ENCODE measurements at places on chromosomes 7 and 10.

GRCh38 chr10:108521827-108522492, 1357.5 kb upstream of the SORCS1 start:
- no peak for DNase-seq

- DNase-seq: no peak
Observed at GRCh38 chr7:97187067-97187466, 69.6 kb downstream of the SDHAF3 start.

- no peak for DNase-seq
Observed at GRCh38 chr7:140375892-140376730, 22.2 kb downstream of the SLC37A3 start.

DNA sequence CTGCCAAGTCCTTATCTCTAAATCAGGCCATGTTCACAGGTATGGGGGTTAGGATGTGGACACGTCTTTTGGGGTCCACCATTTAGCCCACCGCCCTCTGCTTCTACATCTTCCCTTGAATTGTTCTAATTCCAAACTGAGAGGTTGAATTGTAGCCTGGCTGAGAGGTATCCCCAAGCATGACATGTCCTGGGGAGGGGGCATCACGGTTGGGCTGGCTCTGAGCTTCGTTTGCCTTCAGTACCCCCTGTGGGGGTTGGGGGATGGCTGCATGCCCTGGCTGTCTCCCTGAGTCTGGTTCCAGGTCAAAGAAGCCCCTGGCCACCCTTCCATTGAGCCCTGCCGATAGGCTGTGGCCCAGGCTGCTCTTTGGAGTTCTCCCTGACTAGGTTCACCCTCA, 204.6 kb downstream of the GLRX3 start:
- no peak for DNase-seq

- no peak for DNase-seq
Observed at GRCh38 chr7:34066411-34066810, 161.1 kb downstream of the BMPER start.

GRCh38 chr7:157219154-157219553, 80.4 kb downstream of the UBE3C start:
- no peak for DNase-seq

DNA sequence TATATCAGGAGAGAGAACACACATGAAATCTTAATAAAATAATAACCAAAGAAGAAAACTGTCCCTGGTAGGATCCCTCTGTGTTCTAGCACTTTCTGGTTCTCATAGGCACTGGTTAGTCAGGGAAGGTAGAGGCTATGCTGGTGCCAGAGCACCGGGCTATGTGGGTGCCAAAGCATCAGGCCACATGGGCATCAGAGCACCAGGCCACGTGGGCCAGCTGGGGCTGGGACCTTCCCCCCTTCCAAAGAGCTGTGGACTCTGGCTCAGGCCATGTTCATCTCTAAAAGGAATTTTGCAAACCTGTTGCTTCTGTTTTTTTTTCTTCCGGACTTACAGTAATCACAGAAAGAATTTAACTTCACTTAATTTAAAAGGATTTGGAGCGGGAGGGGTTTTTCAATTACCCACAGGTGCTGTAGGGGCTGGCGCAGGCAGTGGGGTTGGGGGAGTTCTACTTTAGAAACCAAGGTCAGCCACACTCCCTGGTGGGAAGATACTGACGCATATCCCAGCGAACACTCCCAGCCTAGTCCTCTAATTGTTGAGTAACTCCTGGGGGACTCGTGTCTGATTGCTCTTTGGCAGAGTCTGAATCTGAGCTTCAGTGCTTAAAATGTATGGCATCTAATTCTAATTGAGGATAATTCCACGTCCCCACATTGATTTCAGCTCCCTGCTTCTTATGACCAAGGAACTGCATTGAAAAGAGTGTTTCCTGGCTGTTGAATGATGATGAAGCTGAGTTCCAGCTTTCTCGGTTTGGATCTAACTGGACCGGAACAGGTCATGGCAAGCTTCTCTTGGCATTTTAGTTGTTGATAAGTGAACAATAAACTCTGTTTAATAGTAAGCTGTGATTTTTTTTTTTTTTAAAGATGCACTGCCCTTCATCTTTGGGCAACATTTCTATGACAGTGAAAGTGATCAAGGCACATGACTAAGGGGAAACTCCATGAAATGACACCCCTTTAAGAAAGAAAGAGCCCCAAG, 110.7 kb upstream of the FZD8 start:
- no peak for DNase-seq

GRCh38 chr10:32367793-32368453, 21.0 kb upstream of the EPC1 start:
- DNase-seq: peak; percentile 80

DNA sequence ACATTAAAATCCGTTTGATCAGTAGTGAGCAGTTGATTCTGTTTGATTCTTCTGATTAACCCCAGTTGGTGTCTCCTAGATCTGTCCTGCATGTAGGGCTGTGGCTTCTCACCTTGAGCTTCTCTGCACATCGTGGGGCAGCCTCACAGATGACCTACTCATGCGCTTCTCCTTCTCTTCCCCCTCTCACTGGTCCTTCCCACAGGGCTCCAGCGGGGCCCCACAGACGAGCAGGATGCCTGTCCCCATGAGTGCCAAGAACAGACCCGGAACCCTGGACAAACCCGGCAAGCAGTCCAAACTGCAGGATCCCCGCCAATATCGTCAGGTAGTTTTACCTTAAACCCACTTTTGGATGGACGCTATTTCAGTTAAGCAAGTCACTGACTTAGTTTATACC, 178.9 kb downstream of the ARHGAP21 start:
- DNase-seq: no peak

GRCh38 chr7:71424166-71425035, 292.5 kb downstream of the GALNT17 start:
- no peak for DNase-seq

- DNase-seq: no peak
Observed at GRCh38 chr7:49630513-49630912, 142.9 kb upstream of the VWC2 start.

GRCh38 chr10:103641326-103641725, 147.8 kb downstream of the NEURL1 start:
- DNase-seq: no peak

- no peak for DNase-seq
Observed at GRCh38 chr7:26515314-26515842, 223.7 kb downstream of the SNX10 start.

GRCh38 chr10:31581741-31582323, 262.8 kb downstream of the ZEB1 start:
- DNase-seq: no peak

- DNase-seq: no peak
Observed at GRCh38 chr10:29102233-29102632, 186.6 kb upstream of the LYZL1 start.

GRCh38 chr10:116690356-116691322, 51.7 kb downstream of the HSPA12A start:
- DNase-seq: no peak

DNA sequence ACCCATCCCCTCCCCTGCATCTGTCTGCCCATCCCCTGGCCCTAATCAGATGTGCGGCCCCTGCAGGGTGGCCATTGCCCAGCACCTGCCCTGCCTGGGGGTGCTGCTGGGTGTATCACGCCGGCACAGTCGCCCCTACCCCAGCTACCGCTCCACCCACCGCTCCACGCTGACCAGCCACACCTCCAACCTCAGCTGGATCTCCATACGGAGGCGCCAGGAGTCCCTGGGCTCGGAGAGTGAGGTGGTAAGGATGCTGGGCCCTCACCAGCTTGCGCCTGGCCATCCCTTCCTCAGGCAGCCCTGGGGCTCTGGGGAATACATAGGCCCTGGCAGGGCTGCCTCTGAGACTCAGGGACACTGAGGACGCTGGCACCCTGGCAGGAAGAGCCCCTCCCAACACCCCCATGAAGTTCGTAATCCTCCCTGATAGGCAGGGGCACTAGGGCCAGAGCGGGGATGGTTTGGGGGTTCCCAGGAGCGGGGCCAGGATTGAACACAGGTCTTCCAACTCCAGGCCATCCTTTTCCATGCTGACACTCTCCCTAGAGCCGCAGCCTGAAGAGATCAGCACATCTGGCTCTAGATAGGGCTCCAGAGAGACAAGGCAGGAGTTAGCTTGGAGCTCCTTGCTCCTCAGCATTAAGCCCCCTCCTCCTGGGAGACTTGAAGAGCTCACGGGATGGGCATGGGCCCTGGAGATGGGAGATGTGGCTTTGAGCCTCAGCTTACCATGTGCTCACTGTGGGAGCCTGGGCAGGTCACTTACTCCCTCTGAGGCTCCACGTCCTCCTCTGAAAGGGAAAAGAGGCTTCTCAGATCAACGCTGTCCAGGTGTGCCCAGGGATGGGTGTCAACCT, 5.9 kb upstream of the LDB3 start:
- DNase-seq: peak; percentile 72

DNA sequence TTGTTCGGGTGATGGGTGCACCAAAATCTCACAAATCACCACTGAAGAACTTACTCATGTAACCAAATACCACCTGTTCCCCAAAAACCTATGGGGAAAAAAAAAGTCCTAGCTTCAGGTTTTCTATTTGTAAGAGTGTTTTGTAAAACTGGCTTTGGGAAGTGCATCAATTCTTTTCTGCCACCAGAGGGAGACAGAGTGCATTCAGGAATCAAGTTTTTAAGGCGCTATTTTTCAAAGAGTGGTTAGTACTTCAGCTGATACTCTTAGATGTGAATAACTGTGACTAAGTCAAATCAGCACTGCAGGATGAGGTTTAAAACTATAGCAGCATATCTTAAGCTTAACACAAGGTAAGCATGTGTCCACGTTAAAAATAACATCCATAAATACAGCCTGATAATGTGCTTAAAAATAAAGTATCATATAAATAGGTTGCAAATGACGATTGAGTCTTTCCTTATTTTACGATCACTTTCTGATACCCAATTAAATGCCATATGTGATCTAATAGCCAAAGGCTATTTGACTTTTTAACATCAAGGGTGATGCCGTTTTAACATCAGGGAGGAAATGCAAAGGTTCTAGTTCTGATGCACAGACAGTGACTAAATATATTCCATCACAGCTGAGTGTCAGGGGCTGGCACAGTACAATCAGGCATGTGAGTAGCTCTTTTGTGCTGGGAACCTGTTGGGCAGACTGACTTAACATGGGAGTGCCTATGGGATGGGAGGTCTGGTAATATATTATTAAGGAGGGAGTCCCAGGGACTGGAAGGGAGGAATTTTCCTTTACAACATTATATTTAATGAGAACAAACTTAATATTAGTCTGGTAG, 10.6 kb upstream of the LYZL2 start:
- DNase-seq: no peak

DNA sequence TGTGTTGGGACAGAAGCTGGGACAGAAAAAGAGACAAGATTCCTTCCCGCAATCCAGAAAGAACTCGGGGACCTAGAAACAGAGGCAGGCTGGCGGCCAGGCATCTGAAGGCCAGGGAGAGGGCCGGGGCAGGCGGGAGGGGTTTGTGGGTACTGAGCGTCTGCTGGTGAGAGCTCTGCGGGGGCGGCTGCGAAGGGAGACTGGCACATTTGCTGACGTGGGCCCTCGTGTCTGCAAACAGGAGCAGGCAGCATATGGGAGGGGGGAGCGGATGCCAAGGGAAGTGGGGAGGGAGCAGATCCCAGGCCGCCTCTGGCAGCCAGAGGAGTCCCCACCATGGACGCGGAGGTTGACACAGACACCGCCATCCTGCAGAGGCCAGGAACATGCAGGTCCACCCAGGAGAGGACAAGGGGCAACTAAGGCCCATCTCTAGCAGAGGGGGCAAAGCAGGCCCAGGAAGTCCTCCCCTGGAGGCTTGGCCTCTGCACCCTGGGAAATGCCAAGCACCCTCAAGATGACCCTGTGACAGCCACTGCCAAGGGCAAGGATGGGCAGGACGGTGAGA, 32.2 kb downstream of the KCNH2 start:
- DNase-seq: peak; percentile 91

DNA sequence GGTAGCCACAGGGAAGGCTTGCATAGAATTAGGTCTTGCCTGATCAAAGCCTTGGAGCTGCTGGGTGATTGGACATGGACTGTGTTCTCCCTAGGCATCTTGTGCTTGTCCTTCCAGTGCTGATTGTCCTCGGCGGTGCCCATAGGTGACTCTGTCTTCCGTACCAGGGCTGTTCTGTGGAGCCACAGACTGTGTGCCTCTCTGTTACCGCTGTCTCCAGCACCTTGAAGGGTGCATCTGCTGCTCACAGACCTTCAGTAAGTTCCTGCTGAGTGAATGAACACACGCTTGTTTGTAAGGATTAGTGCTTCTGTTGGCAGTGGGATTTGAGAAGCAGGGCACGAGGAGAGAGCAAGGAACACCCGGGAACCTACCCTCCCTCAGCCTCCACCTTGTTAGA, 116.7 kb downstream of the CELF2 start:
- no peak for DNase-seq

- no peak for DNase-seq
Observed at GRCh38 chr10:44828508-44829142, 82.5 kb upstream of the TMEM72 start.

GRCh38 chr7:155962191-155962967, 150.1 kb upstream of the SHH start:
- DNase-seq: peak; percentile 63

- no peak for DNase-seq
Observed at GRCh38 chr10:125857185-125857760, 23.8 kb downstream of the DHX32 start.

DNA sequence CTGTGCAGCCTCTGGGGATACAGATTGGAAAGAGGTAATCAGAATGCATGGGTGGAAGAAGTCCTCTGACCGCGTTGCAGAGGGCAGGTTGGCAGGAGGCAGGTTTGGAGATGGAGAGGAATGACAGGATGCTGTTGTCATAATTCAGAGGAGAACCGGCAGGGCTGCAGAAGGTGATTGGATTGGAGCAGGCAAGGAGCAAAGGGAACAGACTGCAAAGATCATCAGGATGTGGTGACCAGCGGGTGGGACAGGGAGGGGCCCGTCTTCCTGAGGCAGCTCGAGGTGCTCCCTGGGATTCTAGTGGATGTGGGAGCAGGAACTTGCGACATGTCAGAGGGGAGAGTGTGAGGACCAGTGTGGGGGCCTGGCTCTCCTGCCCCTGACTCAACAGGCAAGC, 78.5 kb upstream of the PPIF start:
- no peak for DNase-seq

DNA sequence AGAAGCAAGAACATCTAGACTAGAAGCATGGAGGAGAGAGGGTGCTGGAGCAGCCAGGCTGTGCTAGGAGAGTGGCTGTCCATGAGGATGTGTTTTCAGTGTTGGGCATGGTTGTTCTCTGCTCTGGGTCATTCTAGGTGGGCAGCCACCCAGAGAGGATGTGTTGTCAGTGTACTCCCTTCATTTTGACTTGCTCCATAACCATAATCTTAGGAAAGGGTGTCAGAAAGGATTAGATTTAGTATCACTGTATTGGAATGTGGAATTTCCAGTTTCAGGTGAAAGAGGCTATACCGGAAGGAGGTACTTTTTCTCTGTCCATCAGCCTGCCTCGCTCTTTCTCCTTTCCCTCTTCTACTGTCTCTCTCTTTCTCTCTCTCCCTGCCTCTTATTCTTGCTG, 474.5 kb upstream of the PODXL start:
- no peak for DNase-seq

DNA sequence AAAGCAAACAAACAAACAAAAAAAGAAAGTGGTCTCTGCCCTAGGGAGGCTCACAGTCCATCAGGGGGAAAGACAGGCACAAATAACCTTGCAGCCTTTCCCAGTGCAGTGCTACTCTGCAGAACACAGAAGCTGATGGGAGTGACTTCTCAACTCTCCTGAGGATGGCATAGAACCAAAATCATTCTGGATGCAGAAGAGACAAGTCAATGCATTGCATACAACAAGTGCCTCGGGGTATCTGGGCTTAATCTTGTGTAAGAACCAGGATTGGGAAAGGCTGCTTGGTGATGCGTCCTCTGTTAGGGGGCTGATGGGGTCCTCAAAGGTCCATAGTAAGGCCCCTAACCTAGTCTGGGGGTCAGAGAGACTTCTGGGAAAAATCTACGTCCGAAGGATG, 68.9 kb downstream of the NEURL1 start:
- DNase-seq: no peak

- DNase-seq: no peak
Observed at GRCh38 chr7:27763983-27764508, 24.1 kb downstream of the TAX1BP1 start.
